ENCODE measurements at places on chromosomes 7 and 10.

GRCh38 chr7:130359276-130359857 is 14.8 kb downstream of the CPA5 start:
- DNase-seq: no peak

- no peak for DNase-seq
Measured at GRCh38 chr10:45308707-45309106, 6.7 kb downstream of the OR13A1 start.

DNA sequence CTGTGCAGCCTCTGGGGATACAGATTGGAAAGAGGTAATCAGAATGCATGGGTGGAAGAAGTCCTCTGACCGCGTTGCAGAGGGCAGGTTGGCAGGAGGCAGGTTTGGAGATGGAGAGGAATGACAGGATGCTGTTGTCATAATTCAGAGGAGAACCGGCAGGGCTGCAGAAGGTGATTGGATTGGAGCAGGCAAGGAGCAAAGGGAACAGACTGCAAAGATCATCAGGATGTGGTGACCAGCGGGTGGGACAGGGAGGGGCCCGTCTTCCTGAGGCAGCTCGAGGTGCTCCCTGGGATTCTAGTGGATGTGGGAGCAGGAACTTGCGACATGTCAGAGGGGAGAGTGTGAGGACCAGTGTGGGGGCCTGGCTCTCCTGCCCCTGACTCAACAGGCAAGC is 78.5 kb upstream of the PPIF start:
- no peak for DNase-seq

DNA sequence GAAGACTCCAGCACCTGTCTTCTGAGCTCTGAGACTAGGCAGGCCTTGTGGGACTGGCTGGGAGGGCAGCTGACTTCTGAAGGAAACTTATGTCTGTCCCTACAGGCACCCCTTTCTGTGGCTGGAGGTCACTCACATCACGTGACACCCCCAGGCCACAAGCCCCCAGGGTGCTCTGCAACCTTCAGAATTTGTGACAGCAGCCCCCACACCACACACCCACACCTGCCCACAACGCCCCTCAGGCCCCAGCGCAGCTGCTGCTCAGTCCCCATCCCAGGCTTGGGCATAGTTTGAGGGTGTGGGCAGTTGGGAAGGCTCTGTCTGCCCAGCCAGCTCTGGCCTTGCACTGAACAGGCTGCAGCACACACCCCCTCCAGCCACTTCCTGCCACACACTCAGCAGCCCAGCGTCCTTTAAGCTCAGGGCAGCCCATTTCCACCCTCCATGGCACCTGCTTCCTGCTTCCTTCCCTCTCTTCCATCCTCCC is 80.0 kb upstream of the UNC5B start:
- no peak for DNase-seq

GRCh38 chr10:60817398-60817805 is 39.1 kb downstream of the CDK1 start:
- DNase-seq: no peak

DNA sequence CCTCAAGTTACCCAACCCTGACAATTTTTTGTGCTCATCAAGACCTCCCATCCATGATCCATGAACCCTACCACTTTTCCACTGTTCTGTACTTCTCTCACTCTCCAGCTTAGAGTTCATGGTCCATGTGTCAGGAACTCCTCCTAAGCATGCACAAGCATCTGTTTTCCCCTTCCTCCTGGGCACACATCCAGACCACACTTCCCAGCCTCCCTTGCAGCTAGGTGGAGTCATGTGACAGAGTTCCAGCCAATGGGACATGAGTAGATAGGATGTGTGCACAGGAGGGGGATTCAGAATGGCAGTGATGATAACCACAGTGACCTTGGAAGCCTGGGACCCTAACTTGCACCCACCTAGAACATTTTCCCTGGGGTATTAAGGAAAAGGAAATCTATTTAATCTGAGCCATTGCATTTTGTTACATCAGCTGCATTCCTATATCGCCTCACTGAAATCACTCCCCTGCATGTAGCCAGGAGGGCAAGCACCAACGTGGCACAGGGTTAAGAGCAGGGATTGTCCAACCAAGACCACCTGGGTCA is 9.6 kb upstream of the FRMPD2 start:
- DNase-seq: no peak

- DNase-seq: no peak
Measured at GRCh38 chr7:70660819-70661191, 471.1 kb upstream of the GALNT17 start.

DNA sequence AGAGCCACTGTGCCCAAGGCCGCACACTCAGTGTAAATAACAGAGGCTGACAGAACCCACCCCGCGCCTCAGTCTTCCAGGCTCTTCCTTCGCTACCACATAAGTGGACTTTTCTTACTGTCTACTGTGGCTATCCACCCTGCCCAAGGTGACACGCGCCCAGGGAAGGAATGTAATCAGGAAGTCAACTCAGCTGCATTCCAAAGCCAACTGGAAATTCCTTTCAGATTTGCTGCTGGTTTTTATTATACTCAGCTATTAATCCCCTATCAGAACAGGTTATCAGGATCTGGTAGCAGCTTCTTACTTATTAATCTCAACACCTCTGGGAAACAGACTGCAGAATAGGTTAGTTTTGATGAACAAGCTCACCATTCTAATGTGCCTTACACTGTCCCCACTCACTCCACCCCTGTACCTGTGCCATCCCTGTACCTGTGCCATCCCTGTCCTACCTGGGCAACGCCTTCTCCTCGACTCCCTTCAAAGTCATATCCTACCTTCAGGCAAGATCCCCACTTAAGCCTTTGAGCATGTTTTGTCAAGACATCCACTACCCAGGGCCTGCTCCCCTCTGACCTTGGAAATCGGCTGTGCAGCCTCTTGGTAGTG is 90.7 kb downstream of the NHLRC2 start:
- no peak for DNase-seq

DNA sequence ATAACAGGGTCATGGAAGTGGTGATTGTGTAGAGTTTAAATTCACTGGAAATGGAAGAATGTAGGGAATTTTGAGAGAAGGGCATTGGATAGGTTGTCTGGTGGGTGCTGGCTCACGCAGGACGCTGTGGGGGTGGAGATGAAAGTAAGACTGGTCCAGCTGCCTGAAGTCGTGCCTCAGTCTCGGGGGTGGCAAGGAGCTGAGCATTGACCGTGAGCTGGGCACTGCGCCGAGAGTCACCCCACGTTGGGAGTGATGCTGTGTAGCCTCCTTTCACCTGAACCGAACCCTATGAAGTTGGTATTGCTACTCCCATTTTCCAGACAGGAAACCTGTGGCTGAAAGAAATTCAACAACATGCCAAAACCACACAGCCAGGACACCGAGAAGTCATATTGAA is 99.2 kb downstream of the ACTR3B start:
- no peak for DNase-seq

DNA sequence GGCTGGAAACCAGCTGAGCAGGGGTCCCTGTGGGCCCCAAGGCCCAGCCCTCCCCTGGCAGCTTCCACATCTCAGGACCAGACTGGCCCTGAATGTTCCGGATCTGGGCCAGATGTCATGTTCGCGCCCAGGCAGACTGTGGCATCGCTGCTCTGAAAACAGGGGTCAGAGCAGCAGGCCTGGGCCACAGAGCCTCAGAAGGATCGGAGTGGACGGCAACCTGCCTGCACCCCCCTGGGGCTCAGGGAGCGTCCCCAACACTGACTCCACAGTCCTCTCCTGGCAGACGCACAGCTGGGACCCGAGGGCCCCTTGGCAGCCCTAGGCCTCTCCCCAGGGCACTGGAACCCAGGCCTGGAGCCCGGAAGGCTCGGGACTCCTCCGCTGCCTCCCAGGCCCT is 91.3 kb upstream of the DNAAF5 start:
- no peak for DNase-seq

DNA sequence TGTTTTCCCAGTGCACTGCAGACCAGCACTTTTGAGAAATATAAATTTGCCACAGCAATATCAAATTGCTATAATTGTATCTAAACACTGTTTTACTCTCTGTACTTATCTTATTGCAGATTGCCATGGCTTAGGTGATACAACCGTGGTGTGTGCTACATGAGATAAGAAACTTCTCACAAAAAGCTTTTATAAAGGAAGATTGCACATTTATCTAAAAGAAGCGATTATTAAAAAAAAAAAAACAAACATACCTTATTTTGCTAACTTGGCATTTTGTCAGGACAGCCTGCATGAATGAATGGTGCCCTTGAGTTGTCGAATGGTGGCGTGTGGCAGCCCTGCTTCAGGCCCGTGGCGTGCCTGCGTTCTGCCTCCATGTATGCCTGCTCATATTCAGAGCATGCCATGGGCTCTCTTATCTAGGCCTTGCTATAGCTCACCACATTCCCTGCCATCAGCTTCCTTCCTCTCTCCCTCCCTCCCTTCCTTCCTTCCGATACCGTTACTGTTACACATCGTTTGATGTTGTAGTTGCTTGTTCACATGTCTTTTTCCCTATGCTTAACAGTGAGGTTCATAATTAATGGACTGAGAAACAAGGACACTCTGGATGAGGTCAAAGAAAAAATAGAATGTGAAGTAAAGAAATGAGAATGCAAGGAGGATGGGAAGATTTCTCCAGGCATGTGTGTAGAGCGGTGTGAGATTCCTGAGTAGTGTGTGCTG is 34.9 kb downstream of the PRKAR2B start:
- no peak for DNase-seq

DNA sequence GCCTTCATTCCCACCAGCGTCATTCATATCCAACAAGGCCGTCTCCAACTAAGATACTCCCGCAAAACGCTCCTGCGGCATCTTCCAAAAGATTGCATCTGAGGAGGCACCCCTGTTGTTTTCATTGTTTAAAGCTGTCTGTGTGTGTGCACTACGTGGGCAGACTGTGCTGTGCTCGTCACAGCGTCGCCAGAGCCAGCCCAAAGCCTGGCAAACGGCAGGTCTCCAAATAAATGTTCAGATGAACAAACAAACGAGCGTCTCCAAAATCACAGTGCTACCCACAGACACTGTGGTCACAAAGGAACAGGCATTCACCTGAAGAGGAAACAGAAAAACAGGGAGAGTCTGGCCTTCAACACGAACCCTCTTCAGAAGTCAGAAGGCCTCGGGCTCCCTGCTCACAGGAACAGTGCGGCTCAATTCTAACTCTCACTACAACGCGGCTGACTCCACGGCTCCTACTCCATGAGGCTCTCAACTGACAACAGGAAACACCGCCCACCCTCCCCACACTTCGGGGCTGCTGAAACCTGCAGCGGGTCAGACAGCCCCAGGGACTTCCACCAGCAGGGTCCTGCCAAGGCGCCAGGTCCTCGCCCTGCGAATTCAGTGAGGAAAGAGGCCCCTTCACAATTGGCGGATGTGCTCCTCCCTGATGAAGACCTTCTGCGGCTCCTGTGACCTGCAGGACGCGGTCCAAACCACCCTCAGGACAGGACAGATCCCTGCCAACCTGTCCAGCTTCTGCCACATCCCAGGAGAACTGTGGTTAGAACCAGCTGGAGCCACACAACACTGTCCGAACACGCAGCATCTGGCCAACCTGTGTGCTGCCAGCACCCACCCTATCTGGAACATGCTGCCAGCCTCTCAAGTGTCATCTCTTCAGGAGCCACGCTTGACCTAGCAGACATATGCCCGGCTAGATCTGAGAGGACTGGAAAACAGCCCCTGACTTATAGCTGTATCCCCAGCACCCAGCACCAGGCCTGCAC is 36.1 kb downstream of the MAD1L1 start:
- DNase-seq: no peak

GRCh38 chr7:27151341-27151930 is 947 bp downstream of the HOXA3 start:
- DNase-seq: no peak

DNA sequence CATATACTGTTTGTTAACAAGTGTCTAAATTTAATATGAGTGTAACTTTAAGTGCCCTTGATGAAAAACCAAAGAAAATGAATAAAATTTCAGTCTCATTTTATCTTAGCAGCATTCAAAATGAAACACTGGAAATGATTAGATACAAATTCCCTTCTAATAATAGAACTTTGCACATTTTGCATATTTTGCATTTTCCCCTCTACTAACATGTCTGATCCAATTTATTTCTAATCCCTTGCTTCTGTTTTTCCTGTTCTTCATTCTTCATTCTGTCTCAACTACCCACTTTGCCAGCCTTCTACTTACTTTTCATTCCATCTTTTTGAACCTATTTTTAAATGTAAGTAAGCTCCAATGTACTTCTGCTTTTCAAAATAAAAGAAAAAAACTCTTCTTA is 42.7 kb upstream of the SEMA3D start:
- DNase-seq: no peak

DNA sequence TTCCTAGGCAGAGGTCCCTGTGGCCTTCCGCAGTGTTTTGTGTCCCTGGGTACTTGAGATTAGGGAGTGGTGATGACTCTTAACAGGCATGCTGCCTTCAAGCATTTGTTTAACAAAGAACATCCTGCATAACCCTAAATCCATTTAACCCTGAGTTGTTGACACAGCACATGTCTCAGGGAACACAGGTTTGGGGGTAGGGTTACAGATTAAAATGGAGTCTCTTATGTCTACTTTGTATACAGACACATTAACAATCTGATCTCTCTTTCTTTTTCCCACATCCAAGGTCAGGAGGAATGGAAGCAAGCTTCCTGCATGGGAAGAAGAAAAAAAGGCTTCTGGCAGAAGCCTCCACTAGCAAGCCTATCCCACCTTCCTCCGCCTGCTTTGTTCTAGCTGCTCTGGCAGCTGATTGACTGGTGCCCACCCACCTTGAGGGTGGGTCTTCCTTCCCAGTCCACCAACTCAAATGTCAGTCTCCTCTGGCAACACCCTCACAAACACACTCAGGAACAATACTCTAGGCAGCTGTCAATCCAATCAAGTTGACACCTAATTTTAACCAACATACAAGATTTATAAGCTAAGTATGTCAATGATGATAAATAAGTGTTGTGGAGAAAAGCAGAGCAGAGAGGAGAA is 176.5 kb upstream of the CCZ1B start:
- DNase-seq: no peak

- no peak for DNase-seq
Measured at GRCh38 chr10:116203661-116204060, 69.3 kb downstream of the GFRA1 start.

GRCh38 chr7:19351341-19352304 is 206.4 kb upstream of the FERD3L start:
- no peak for DNase-seq

DNA sequence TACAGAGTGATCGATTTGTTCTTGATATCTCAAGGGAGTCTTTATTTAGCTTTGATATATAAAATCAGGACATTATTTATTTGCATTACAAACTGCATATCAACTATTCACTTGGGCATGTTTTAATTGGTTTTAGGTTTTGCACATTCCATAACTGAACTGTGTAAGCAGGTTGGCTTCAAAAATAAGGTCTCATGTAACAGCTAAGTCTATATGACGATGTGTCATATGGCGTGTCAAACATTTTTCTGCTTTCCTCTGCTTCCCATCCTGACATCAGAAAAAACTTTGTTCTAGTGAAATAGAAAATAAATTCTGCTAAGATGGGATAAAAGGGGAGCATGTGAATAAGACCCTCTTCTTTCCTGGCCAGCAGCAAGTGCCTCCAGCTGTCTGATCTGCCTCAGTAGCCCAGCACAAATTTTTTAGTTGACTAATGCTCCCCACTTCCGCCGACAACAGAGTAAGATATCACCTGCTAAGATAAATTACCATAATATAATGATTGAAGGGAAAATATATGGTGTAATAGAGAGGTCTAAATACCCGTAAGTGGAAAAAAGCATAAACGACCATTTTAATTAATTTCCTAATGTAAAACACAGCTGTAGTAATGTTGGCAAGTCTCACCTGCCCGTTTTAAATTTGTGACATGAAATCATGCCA is 180.5 kb downstream of the TAX1BP1 start:
- no peak for DNase-seq

Data from stimulated activated CD4-positive, alpha-beta T cell treated with anti-CD3 and anti-CD28 coated beads, Interleukin-2, amount 100 ng/mL, for 4 hours (primary cell).